ENCODE measurements at places on chromosomes 5 and 9.

DNA sequence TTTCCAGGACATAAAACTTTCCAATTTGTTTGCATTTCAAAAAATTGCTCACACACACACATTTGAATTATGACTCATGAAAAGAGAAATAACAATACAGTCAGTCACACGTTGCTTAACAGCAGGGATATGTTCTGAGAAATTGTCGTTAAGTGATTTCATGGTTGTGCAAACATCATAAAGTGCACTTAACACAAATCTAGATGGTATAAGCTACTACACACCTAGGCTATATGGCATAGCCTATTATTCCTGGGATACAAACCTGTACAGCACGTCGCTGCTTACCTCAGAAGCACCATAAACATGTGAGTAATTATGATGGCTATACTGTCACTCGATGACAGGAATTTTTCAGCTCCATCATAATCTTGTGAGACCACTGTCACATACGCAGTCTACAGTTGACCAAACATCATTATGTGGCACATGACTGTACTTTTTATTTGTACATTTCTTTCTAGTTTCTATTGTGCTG lies 378.2 kb downstream of the ACTL7B start:
- no peak for DNase-seq

DNA sequence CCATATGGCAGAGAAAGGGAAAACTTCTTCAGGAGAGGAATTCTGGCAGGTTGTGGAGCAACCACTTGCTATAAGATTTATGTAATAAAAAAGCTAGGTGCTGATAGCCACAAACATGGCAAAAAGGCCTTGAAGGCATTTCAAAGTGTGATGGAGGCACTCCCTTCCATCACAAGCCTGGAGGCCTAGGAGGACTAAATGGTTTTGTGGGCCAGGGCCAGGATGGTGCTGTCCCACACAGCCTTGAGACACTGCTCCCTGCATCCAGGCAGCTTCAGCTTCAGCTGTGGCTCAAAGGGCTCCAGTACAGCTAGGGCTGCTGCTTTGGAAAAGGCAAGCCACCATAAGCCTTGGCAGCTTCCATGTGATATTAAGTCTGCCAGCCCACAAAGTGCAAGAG lies 632.8 kb downstream of the BRINP1 start:
- no peak for DNase-seq

DNA sequence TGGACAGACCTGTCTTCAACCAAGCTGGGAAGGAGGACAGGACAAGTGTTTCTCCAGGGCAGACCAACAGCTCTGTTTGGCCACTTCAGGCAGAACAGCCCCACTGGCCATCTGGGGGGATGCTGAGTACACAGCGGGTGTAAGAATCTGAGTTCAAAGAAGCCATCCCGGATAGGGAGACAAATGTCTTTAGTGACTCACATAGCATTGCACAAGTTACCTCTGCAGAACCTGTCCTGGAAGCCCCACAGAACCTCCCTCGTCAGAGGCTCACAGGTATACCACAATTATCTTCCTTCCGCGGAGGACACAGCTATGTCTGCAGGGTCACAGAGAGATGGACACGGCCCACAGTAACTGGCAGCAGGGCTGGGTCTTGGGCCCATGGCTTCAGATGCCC lies 2.0 kb downstream of the OR2V2 start:
- DNase-seq: no peak

DNA sequence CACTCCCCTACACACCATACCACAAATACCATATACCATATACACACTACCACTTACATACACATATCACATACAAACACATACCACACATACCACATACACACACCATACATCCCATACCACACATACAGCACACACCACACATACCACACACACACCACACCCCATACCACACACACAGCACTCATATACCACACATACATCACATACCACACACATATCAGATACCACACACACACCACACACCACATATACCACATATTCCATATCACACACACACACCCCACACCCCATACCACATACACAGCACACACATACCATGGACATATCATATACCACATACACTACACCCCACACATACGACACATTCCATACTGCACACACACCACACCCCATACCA lies 276.6 kb downstream of the GADD45G start:
- no peak for DNase-seq

- DNase-seq: no peak
Observed at GRCh38 chr5:101009758-101010519, 106.9 kb upstream of the ST8SIA4 start.

DNA sequence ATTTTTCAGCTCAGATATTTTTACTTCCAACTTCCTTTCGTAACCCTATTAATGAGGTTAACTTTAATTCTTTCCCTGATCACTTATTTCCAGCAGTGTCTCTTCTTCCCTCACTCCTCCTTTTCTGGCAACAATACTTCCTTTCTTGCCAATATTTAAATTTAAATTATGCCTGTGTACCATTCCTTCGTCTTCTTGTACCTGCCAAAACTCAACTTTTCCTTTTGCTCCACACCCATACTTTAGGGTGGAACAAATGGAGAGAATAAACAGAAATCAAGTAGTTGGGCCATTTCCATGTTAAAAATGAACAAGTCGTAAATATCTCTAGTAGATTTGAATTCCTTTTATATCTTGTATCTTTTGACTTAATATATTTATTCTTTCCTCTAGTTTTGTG lies 66.0 kb downstream of the FER start:
- no peak for DNase-seq

DNA sequence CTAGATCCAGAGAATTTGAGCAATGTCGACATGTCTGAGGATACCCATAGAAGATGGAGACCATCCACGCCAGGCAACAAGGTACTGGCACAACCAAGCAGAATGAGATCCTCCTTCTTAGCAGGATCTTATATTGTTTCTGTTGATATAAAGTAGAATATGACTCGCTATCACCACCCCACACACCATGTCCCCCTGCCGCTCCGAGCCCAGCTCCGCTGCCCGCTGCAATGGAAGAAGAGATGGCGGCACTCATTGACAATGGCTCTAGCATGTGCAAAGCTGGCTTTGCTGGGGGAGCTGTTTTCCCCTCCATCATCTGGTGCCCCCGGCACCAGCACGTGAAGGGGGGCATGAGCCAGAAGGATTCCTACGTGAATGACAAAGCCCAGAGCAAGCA lies 49.5 kb upstream of the FBXL7 start:
- no peak for DNase-seq

DNA sequence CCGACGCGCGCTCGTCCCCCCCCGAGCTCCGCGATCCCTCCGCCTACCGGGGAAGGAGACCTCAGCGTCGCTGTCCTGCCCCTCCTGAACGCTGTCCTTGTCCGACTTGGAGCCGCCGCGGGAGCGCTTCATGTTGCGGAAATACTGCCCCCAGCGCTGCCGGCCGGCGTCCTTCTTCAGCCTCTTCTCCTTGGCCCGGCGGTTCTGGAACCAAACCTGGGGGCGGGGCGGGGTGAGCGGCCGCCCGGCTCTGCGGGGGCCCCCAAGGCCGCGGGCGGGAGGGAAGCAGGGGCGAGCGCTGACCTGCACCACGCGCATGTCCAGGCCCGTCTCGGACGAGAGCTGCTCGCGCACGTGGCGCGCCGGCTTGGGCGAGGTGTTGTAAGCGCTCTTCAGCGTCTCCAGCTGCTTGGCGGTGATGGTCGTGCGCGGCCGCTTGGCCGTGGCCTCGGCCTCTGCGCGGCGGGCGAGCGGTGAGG lies 6.3 kb downstream of the LHX3 start:
- DNase-seq: no peak

- no peak for DNase-seq
Observed at GRCh38 chr9:4980086-4980727, 4.9 kb upstream of the JAK2 start.

DNA sequence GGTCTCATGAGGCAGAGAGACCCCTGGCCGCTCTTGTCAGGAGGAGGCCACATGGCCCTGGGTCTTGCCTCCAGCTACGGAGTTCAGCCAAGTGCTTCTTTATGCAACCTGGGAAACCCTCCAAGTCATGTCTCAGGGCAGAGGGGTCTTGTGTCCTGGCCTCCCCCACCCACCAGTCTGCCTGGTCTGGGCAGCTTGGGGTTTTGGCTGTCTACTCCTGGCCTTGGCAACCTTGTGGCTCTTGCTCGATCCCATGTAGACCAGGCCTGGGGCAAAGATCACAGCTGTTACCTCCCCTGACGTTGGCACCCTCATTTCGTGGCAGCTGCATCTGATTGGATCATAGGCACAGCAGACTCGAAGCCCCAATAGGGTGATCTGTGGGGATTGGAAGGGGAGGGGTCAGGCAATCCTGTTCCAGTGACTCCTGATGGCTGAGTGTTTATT lies 28.4 kb downstream of the JADE2 start:
- no peak for DNase-seq

DNA sequence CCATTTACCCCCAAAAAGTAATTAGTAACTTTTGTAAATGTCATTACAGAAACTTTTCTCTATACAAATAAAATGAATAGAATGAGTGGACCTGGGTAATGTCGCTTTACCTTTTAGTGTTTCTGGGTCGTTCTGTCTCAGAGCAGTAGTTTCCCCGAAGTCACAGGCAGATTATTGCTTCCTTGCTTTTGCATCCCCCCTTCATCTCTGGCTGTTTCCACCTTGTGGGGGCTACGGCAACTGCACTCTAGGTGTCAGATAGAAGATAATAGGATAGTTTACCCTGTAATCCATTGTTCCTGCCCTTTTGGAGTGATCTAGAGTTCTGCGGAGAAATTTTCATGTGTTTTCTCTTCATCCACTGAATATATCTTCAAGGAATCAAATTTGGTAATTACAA lies 68.7 kb downstream of the PRR16 start:
- no peak for DNase-seq

- no peak for DNase-seq
Observed at GRCh38 chr9:97516111-97516510, 14.6 kb downstream of the TMOD1 start.

DNA sequence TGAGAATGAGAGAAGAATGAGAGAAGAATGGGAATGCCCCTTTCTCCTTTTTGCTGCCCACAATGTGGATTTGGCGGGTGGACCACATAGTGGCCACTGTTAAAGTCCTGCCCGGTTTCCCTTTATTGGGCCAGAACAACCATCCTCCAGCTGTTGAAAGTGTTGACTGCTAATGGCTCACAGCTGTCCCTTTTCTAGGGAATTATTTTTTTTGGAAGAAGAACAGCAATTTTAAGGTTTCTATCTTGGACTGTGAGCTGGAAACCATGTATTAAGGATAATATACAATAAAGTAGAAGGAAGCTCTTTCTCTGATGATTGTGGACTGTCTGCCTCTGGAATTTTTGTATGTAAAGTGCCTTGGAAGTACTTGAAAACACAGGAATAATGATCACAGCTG lies 185.9 kb downstream of the DMRT2 start:
- no peak for DNase-seq

- no peak for DNase-seq
Observed at GRCh38 chr5:1815071-1815786, 14.0 kb downstream of the NDUFS6 start.

- no peak for DNase-seq
Observed at GRCh38 chr9:70883056-70883455, 238.4 kb downstream of the TRPM3 start.

GRCh38 chr5:172901012-172901780 lies 58.0 kb upstream of the RPL26L1 start:
- no peak for DNase-seq

GRCh38 chr5:159094745-159095144 lies 5.0 kb downstream of the EBF1 start:
- no peak for DNase-seq

DNA sequence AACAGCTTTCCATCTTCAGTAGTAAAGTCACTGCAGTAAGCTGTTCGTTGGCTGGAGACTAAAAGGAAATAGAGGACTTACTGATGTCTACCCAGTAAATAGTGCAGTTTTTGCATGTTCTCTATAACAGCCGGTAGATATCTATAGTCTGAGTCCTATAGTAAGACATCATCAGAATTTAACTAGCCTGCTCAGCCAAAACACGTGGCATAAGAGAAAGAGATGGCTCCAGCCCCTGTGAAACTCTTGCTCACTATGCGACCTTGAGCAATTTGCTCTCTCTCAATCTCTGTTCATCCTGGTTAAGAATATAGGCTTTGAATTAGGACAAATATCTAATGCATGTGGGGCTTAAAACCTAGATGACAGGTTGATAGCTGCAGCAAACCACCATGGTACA lies 201.6 kb upstream of the PAPPA start:
- no peak for DNase-seq

DNA sequence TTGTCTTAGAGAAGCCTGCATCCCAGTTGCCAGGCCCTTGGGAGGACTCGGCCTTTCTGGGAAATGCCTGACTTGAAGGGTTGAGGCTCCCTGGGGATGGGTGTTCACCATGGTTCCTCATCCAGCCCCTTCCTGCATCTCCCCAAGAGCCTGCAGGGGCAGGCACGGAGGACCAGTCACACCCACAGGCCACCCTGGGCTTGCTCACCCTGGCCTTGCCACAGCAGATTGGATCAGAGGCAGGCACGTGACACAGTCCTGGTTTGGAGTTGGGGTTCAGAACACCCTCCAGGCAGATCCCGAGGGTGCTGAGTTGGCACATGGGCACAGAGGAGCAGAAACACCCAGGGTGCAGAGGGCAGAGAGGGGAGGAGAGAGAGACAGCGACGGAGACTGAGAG lies 286.1 kb downstream of the PBX3 start:
- DNase-seq: no peak

DNA sequence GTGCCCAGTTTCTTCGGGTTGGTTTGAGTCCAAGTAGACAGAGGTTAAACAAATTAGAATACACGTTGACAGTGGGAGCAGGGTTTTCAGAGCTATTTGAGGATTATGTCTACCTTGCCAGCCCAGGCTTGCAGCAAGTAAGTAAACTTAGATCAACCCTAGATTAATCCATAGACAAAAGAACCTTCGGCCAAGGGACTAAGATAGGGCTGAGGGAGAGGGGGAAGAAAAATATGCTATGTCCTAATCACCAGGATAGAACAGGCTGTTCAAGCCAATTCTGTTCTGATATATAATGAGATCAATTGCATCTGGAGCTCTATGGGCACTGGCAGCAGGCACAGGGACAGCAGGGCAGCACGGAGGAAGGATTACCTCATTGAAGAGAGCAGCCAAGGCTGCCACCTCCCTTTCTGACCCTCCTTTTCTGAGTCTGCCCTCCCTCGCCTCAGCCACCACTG lies 377.7 kb downstream of the PIK3R1 start:
- DNase-seq: no peak

DNA sequence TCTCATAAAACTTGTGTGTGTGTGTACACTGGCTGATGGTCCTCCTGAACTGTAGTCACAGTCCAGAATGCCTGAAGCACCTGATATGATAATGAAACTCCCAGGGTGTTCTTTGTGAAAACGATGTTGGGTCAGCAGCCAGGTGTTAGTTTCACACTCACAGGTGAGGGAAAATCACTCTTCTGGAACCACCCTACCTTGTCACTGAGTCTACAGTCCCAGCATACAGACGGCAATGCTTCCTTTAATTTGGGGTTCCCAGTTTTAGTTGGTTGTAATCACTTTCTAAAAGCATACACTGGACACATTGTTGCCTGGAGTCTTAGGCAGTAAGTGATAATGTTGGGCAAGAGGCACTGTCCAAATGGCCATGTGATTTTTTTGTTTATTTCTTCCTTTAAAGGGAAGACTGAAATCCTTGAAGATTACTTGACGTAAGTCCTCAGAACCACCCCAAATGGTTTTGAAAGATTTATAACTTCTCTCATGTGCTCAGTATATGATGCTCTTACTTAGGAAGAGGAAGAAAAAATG lies 18.2 kb upstream of the MGAT1 start:
- no peak for DNase-seq

GRCh38 chr5:154403234-154403633 lies 42.6 kb upstream of the SAP30L start:
- DNase-seq: no peak

All from activated CD4-positive, CD25-positive, alpha-beta regulatory T cell treated with anti-CD3 and anti-CD28 coated beads, Interleukin-2, amount 50 U/mL, for 16 hours (primary cell).